ENCODE measurements at places on chromosomes 13 and 19.
A peak's percentile ranks its signal among the peaks of the same experiment; 100 is the strongest.

DNA sequence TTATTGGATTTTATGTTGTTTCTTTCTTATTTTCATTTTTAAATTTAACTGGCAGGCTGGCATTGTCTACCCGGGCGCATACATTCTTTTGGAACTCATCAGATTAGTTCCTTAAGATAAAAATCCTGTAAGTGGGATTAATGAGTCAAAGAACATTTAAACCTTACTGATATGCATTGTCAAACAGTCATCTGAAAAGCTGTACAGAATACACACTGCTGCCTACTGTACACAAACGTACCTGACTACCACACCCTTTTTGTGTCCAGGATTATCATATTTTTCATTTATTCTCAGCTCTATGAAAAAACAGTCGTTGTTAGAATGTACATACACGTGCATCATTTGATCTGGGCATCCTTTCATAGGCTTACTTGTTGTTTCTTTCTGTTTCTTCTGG lies 358.3 kb downstream of the EFNB2 start:
- DNase-seq = no peak

DNA sequence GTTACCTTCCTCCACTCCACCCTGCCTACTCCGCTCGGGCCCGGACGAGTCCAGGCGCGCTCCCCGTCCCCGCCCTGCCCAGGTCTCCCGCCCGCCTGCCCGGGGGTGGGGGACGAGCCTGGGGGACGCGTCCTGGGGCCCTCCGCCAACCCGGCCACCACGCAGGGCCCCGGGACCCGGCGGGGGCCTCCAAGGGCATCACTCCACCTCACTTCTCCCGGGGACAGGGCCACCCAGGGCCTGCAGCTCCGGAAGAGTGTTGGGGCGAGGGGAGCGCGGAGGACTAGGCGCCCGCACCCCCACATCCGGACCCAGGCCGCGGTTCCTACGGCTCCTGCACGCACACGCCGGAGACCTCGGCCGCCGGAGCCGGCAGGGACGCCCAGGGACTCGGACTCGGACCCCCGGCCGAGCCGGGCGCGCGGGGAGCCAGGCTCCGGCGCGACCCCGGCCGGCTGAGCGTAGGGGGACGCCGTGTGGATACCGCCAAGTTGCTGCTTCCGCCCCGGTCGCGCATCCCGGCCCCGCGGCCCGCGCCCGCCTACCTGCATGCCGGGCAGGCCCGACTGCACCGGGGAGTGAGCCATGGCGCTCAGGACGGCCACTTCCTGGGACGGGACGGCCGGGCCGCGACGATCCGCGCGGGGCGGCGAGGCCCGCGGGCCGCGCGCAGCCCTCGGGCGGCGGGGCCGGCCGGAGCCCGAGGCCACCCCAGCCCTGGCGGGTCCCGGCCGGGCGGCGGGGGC lies 534 bp downstream of the STK24 start:
- DNase-seq = no peak

- DNase-seq = no peak
Observed at GRCh38 chr19:1923319-1923718, 17.7 kb upstream of the CSNK1G2 start.

- no peak for DNase-seq
Observed at GRCh38 chr13:39890537-39890936, 235.1 kb downstream of the COG6 start.

GRCh38 chr19:1616875-1617274 lies 11.6 kb upstream of the UQCR11 start:
- DNase-seq = no peak

GRCh38 chr13:108212886-108213285 lies 2.5 kb downstream of the LIG4 start:
- DNase-seq = no peak

DNA sequence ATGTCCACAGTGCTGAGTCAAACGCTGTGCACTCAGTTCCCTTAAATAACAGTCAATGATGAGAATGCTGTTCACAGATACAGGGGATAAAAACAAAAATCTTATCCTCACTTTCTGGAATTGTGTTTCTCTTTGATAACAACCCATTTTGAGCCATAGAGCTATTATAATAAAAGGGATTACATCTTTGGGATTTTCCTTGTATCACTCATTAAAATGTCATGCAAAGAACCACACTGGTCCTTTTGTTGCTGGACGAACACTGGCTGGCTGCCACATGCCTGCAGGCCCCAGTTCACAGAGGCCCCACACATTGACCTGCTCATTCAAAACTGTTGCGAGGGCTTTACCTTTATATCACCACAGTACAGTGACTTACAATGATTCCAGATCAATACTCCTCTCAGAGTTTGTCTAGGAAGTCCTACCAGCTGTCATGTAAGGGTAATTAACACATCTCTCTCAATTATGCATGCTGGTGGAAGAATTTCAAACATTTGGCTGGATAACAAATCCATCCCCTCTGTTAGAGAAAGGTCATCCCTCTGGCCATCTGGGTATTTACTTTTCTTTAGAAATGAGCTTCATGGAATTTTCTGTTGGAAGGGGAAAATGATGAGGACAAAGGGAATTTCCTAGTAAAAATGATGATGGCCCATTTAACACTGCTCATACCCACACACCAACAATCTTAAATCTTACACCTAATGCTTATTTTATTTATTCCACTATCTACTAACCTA lies 85.9 kb downstream of the MBNL2 start:
- peak; percentile 58 for DNase-seq

- no peak for DNase-seq
Observed at GRCh38 chr19:32750441-32751055, 31.0 kb downstream of the TDRD12 start.

DNA sequence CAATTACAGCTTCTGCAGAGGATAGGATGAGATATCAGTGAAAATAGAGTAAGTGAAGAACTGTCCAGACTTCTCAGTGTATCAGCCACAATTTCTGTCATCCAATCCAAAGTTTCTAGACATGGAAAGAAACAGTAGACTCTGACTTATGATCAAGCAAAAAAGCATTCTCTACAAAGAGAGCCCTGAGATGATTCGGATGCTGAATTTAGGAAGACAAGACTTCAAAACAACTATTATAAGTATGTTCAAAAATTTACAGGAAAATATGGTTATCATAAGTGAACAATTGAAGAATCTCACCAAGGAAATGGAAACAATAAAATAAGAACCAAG lies 238.2 kb upstream of the IRS2 start:
- no peak for DNase-seq

GRCh38 chr19:58477871-58478270 lies 1.7 kb downstream of the ZNF446 start:
- no peak for DNase-seq

DNA sequence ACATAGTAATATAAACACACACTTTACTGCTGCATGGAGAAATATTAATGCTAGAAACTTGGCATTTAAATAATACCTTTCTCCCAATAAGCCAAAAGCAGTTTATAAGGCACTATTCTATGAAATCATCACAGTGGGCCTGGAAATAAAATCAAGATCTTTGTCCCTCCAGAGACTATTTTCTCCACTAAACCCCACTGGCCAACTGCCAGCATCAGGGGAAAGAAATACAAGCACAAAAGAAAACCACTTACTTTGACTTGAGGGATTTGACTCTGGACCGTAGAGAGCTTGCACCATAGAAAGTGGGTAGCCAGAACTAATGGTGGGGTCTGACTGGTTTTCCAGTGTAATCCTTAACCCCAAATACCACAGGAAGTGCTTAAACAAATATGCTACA lies 71.9 kb downstream of the DCLK1 start:
- no peak for DNase-seq

- no peak for DNase-seq
Observed at GRCh38 chr13:25149711-25150110, 22.4 kb downstream of the AMER2 start.
